ENCODE measurements at places on chromosomes 12 and 14. TPM values are rescaled to one million over a fixed set of nuclear protein-coding genes. Genes with fewer than 3 reads are reported as not detected.

Gene DPY19L2
- 31.1 TPM for total RNA-seq

Gene ZNF605
- 9.3 TPM for total RNA-seq

GRCh38 chr12:89960011-89960507 is 251.4 kb upstream of the ATP2B1 start:
- H3K27ac ChIP-seq: no peak overlapping the region
- no peak for DNase-seq
- no peaks in the 10 kb centered on the region for H3K4me1 ChIP-seq
- no peaks in the 10 kb centered on the region for H3K27me3 ChIP-seq
- H3K4me3 ChIP-seq: no peak overlapping the region

DNA sequence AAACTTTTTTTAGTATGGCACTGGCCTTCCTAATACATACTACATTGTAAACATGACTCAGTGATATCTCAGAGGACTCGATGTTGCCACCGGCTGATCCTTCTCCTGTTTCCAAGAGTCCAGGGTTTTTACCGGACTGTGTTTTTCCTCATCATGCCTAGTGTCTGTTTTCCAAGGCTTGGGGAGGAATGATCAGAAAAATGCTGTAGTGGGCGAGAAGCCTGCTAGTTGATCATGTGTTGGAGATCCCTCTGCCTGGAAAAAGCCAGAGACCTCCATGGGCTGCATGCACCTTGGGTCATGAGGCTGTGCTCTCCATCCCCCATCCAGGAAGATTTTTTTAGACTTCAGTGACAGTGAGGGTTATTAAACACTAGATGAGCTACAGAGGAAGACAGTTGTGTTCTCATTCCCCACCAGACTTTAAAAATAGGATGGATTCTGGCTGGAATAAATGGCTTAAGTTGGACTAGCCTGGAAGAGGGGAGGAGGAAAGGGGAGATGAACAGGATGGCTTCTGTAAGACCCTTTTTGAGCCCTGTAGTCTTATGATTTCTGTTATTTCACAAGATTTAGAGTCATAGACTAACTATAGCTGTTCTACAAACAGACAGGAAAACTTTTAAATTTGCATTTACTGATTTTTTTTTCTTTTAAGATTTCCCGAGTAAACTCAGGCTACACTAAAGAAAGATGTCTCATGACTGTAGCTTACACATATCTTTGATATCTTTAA is 145.7 kb downstream of the SAMD4A start:
- H3K36me3 ChIP-seq: no peaks in the 10 kb centered on the region
- H3K4me1 ChIP-seq: peaks cover 39% of the 10 kb centered on the region
- H3K4me3 ChIP-seq: no peak overlapping the region
- no peak for DNase-seq

DNA sequence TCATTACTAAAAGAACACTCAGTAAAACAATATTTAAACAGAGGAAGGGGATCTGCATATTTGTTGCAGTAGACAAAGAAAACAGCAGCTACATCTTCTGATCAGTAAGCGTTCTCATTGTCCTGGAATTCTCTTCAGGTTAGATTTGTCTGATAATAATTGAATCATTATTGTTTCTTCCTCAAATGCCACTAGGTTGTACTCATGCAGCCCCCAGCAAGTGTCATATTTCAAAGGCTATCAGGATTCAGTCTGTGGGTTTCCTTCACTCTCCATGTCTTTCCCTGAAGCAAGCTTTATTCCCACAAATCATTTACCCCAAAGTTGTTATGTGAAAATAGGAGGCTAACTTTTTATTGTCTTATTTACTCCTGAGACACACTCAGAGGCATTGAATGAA is 14.7 kb downstream of the PIK3C2G start:
- H3K4me1 ChIP-seq: no peaks in the 10 kb centered on the region
- H3K27ac ChIP-seq: no peak overlapping the region
- H3K36me3 ChIP-seq: no peaks in the 10 kb centered on the region
- no peaks in the 10 kb centered on the region for H3K27me3 ChIP-seq
- no peak for DNase-seq
- H3K4me3 ChIP-seq: no peak overlapping the region

DNA sequence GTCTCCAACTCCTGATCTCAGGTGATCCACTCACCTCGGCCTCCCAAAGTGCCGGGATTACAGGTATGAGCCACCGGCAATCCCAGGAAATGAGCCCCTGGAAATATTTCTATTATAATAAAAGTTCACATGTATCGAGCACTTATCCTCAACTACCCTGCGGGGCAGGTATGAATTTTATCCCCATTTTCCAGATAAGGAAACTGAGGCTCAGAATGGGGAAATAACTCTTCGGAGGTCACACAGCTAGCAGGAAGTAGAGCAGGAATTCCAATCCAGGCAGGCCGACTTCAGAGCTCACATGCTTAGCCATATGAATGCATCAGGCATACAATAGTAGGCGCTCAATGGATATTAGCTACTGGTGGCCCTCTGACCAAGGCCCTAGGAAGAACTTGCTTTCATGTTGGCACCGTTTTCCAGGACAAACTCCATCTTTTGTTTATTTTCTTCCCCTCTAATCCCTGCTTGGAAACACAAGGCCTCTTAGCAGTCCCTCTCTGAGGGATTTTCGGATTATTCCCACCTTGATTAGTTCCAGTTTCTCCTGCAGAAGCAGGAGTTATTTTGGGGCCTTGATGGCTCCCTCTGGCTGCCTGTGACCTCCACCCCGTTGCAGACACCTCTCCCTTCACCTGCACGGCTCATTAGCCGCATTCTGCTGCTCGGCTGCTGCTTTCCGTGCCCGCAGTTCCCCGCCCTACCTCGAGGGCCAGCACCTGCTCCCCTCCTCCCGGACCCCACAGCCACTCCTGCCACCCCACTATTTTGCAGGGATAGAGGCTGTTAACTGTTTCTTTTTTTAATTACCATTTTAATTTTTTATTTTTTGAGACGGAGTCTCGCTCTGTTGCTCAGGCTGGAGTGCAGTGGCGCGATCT is 18.7 kb upstream of the POP5 start:
- DNase-seq: no peak
- no peak overlapping the region for H3K4me3 ChIP-seq
- H3K27me3 ChIP-seq: no peaks in the 10 kb centered on the region
- no peak overlapping the region for H3K27ac ChIP-seq
- H3K36me3 ChIP-seq: no peaks in the 10 kb centered on the region
- H3K4me1 ChIP-seq: no peaks in the 10 kb centered on the region

- no peak overlapping the region for H3K4me3 ChIP-seq
- DNase-seq: no peak
- no peaks in the 10 kb centered on the region for H3K36me3 ChIP-seq
- H3K4me1 ChIP-seq: no peaks in the 10 kb centered on the region
- no peaks in the 10 kb centered on the region for H3K27me3 ChIP-seq
Measured at GRCh38 chr12:47112679-47113078, 32.9 kb upstream of the AMIGO2 start.

- no peak overlapping the region for H3K4me3 ChIP-seq
- H3K27me3 ChIP-seq: no peaks in the 10 kb centered on the region
- H3K4me1 ChIP-seq: no peaks in the 10 kb centered on the region
- peaks cover 27% of the 10 kb centered on the region for H3K36me3 ChIP-seq
Measured at GRCh38 chr14:87940382-87940781, 52.6 kb downstream of the GALC start.

DNA sequence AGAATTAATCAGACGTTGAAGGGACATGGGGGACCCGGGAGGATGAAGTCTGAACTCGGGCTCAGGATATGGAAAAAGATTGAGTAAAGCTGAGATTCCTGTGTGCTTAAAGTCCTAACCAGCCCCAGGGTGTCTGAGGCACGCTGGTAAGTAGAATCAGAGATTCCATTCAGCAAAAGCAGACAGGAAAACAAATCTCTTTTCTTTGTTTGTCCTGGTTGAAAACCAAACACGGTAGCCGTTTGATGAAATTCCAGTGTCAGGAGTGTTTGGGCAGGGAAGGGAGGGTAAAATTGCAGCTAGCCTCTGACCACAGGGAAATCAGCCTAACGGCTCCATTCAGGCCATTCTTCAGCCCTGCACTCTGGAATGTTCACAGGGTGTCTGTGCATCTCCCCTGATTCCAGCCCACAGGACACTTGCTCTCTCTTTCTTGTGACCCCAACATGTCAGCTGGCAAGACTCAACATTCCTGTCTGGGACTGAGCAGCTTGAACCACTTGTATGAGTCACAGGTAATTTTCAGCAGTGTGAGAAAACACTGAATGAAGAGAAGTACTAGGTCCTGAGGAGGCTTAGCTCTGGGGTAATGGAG is 31.0 kb downstream of the NINJ2 start:
- peaks cover 7% of the 10 kb centered on the region for H3K4me1 ChIP-seq
- H3K27me3 ChIP-seq: no peaks in the 10 kb centered on the region
- peak overlapping the region; percentile 83 for H3K27ac ChIP-seq
- H3K4me3 ChIP-seq: no peak overlapping the region
- no peak for DNase-seq

- H3K27me3 ChIP-seq: no peaks in the 10 kb centered on the region
- H3K27ac ChIP-seq: no peak overlapping the region
- no peak for DNase-seq
- no peak overlapping the region for H3K4me3 ChIP-seq
- H3K4me1 ChIP-seq: no peaks in the 10 kb centered on the region
- no peaks in the 10 kb centered on the region for H3K36me3 ChIP-seq
Measured at GRCh38 chr14:22800346-22800745, 14.9 kb downstream of the SLC7A7 start.

DNA sequence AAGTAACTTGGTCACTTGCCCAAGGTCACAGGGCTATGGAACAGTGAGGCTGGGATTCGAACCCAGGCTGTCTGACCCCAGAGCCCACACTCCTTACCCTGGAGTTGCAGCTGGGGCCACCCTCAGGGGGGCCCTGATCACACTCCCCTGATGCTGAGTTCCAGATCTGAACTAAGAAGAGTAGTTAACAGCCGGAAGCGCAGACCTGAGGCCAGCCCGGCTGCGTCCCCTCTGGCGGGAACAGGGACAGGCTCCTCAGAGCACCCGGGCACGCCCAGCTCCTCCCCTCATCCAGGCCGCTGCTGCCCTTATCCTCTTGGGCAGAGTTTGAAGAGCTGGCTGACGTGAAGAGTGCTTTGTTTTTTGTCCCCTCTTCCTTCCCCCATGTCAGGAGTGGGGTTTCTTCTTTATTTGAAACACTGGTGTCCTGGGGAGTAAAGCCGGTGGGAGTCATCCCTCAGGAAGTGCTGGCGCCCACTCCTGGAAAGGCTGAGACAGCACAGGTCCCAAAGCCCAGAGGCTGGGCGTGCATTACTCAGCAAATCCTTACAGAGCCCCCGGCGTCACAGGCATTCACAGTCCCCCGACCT is 8.7 kb downstream of the PHB2 start:
- H3K36me3 ChIP-seq: peaks cover 53% of the 10 kb centered on the region
- H3K27ac ChIP-seq: peak overlapping the region; percentile 97
- H3K27me3 ChIP-seq: no peaks in the 10 kb centered on the region
- H3K4me3 ChIP-seq: peak overlapping the region; percentile 31
- peaks cover 30% of the 10 kb centered on the region for H3K4me1 ChIP-seq

DNA sequence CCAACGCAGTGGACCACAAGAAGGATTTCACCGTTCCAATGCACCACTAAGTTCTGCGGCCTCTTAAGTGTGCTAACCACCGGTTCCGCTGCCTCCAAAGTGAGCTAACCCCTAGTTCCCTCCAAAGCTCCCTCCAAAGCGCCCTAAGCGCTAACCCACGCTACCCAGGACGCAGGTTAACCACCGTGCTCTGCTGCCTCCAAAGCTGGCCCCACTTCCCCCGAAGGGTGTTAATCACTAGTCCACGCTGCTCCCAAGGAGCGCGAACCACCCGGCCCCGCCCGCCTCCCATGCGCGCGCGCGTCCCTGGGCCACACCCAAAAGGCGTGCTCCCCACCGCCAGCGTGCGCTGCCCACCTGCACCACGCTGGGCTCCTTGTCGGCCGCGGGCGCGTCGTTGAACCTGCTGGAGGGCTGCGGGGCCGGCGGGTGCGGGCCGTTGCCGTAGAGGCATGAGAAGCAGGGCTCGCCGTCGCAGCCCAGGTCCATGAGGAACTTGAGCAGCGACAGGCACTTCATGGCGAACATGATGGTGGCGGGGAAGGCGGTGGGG is 11.7 kb downstream of the FAM181A start:
- no peak overlapping the region for H3K27ac ChIP-seq
- H3K4me3 ChIP-seq: no peak overlapping the region
- peaks cover 13% of the 10 kb centered on the region for H3K4me1 ChIP-seq
- H3K36me3 ChIP-seq: peaks cover 88% of the 10 kb centered on the region

DNA sequence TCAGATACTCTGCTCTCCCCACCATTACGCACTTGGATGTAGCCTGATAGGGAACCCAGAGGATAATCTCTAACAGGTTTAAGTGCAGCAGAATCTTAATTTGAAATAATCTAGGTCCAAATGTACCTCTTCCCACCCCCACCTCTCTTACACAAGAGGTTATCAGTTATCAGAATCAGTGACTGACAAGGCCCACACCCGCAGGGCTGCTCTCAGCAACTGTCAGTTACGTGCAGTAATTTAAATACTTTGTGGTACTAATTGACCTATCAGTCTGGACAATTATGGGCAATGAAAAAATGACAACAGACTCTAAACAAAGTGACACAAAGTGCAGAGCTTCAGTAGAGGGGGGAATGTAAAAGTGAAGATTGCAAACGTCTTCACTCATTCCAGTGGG is 74.0 kb downstream of the CLIP1 start:
- H3K4me1 ChIP-seq: peaks cover 15% of the 10 kb centered on the region
- no peak overlapping the region for H3K4me3 ChIP-seq
- H3K27ac ChIP-seq: no peak overlapping the region
- DNase-seq: no peak
- peaks cover 86% of the 10 kb centered on the region for H3K36me3 ChIP-seq

DNA sequence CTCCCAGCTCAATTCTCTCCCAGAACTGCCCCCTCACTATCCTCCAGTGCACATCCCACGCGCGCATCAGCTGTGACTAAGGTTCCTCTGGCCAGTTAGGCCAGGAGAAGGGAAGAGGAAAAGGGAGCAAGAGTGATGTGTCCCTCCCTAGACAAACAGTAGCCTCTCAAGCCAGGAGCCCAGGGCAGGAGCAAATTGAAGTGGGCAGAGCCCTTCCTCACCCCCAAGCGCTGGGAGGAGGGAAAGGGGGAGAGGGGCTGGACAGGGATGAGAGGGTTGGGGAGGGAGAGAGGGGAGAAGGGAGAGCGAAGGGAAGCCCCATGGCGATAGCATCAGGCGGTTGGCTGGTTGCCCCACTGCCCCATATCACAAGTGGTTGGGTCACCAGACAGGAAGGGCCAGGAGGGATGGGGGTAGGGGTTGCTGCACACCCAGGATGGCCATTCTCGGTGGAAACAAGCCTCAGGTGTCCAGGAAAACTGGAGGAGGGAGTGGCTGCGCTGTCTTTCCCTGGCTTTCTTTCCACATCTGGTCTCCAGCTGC is 1.1 kb downstream of the CD63 start:
- H3K4me1 ChIP-seq: peaks cover 63% of the 10 kb centered on the region
- peak overlapping the region; percentile 97 for H3K27ac ChIP-seq
- peaks cover 19% of the 10 kb centered on the region for H3K36me3 ChIP-seq
- H3K4me3 ChIP-seq: peak overlapping the region; percentile 95

DNA sequence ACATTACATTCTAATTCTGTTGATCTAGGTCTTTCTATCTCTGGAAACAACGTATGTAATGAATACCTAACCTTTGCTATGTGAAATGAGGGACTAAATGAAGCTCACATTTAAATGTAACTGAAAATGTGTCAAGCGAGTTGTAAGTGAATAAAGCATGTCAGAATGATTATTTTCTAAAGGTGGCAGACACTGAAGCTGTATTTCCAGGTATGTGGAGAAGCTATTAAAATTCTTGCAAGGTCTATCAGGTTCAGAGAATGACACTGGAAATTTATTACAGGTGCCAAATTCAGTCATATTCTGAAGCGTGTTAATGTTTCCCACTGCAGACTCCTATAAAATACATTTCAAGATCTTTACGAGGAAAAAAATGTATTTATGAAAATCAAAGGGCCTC is 641.4 kb downstream of the RPS29 start:
- H3K27ac ChIP-seq: no peak overlapping the region
- no peaks in the 10 kb centered on the region for H3K27me3 ChIP-seq
- H3K4me1 ChIP-seq: no peaks in the 10 kb centered on the region
- no peak overlapping the region for H3K4me3 ChIP-seq
- DNase-seq: no peak
- no peaks in the 10 kb centered on the region for H3K36me3 ChIP-seq

Measured in heart left ventricle (tissue), 16 donors.